Activated T-cell treated with anti-CD3 and anti-CD28 coated beads for 4 hours (primary cell): ENCODE measurements at places on chromosomes 4 and X.

GRCh38 chr4:88938138-88938537 is 118.8 kb downstream of the FAM13A start:
- DNase-seq = no peak

GRCh38 chr4:67465763-67466052 is 79.6 kb downstream of the CENPC start:
- no peak for DNase-seq

DNA sequence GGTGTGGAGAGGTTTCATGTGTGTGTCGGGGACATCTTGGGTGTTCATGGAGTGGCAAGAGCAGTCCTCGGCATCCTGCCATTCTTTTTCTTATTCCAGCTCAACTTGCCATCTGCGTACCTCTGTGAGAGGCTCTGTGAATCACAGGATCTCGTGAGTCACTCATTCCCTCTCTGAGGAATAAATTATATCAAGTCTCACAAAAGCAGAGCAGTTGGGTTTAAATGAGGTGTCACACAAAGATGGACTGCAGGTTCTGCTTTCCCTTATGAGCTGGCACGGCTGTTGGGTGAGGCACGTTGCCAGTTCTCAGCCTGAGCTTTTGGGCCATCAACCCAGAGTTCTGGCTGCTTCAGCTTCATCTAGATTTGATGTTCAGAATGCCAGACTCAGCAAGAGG is 6.8 kb upstream of the OCIAD2 start:
- DNase-seq = no peak

DNA sequence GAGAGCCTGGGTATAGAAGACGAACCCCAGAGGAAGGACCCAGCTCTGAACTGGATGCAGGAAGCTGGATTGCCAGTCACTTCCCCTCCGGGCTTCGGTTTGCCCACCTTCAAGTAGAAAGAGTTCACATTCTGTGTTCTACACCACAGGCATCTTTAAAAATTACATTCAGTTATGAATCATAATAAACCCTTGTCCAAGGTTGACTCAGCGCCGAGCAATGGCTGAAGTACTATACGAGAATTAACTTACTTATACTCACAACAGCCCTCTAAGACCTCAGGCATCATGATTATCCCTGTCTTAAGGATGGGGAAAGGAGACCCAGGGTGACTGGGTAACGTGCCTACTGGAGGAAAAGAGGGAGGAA is 72.5 kb downstream of the EVC2 start:
- DNase-seq = no peak

DNA sequence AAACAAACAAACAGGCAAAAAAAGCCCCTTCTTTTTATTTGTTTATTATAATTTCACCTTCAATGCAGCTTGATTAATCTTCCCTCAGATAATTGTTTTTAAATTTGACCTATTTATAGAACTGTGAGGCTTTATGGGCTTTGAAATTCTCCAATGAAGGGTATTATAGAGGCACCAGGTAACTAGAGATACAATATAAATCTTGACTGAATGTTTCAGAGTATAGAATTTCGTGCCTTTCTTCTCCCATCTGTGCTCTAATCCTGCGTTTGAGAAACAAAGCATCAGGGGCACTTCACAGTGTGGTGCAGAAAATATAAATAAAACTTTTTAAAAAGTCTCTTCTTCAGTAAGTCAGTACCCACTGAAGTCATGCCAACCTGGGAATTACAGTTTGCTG is 120.9 kb downstream of the ANKRD50 start:
- DNase-seq = no peak

DNA sequence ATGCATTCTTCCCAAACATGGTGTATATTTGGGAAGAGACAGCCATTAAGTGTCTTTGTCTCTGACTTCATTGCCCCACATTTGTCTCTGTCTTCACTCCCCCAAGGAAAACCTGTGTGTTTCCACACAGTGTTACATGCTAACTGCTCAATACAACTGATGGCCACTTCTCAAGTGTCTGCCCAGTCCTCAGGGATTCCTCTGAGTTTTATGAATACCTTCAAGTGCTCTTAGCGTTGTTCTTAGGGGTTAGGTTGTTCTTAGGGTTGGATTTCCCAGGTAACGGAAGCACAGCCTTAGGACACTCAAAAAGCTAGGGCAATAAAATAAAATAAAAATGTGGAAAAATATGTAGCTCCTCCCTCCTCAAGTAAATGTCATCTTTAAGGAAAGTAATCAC is 64.7 kb upstream of the PLAC8 start:
- DNase-seq = no peak

DNA sequence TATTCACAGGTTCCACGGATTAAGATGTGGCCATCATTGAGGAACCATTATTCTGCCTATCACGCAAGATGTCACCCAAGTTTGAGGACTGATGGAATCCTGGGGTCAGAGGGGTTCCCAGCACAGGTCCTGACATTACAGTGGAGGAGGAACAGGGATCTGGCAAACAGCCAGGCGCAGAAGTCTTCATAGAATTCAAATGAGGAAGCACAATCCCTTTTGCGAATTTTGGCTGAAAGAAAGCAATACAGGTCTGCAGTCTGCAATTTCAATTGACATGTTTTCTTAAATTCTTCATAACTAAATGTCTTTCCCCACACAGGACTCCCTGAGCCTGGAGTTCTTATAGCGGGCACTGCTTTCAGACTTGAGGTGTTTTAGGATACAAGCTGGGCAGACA is 14.5 kb downstream of the DOCK11 start:
- DNase-seq = no peak

- no peak for DNase-seq
Observed at GRCh38 chr4:74623041-74623440, 171.3 kb downstream of the BTC start.

GRCh38 chr4:39754309-39754708 is 56.4 kb downstream of the UBE2K start:
- DNase-seq = no peak

DNA sequence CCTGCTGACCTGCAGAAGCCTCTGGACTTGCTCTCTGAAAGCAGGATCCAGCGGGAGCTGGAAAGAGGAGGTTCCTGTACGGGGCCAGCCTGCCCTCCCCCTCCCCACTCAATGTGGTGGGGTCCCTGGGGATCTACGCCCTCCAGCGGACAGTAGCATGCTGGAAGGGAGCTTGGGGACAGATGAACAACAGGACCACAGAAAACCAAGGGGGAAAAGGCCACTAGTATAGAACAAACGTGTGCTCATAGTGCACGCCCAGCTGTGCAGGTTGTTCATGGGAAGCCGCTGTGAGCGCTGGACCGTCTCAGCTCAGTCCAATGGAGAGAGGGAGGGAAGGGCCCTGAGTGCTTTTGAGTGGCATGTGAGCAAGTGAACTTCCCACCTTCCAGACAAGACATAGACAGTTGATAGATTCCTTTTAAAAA is 15.8 kb downstream of the HMX1 start:
- DNase-seq = no peak

DNA sequence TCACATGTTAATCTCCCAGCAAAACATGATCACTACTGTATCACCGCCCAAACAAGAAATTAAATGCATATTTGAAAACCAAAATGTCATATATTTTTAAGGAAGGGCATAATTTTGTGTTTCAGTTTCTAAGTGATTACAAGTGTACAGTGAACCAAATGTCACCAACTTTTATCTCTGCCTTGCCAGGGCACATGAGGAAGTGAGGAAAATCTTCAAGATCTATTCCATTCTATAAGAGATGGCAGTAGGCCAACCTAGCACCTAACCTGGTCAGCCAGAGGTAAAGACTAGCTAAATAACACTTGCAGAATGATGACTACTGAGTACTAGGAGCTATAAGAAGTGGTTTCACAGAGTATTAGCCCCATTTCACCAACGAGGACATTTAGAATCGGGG is 107.2 kb downstream of the ATP11C start:
- DNase-seq = no peak

DNA sequence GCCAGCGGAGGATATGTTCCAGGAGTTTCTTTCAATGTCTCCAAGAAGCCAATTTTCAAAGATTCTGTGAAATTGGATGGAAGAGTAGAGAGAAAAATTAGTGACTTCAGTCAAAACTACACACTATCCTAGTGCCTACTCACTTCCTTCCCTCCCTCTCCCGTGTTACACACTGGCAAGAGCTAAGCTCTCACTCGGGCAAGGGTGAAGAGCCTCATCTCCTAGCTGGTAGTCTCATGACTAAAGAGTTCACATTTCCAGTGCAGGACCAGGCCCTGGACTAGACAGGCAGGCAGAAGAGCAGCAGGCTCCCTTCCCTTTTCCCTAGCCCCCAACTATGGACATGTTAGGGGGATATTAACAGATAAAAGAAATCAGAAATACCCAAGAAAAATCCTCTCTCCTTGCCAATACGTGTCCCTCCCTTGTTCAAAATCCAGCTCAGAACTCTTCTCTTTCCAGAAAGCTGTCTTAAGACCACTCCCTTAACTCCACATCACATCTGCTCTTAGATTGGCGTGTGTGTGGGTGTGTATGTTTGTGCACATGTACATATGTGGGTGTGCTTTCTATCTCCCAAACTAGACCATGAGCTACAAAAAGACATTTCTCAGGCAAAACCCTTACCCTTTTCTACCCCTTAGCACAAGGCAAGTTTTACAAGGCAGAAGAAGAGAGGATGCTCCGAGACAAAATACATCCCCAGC is 29.9 kb downstream of the ZDHHC9 start:
- DNase-seq = no peak

- DNase-seq = no peak
Observed at GRCh38 chr4:27720010-27720766, 859.5 kb downstream of the STIM2 start.

GRCh38 chrX:135384161-135384836 is 37.4 kb upstream of the SMIM10L2A start:
- peak; percentile 4 for DNase-seq

- DNase-seq = no peak
Observed at GRCh38 chrX:123835661-123836371, 24.0 kb upstream of the XIAP start.

- DNase-seq = no peak
Observed at GRCh38 chr4:74038425-74039314, at the start of gene CXCL3. Gene CXCL3 (minus strand): TSS chr4:74038689. CDS start chr4:74038611, 78 bp downstream.

DNA sequence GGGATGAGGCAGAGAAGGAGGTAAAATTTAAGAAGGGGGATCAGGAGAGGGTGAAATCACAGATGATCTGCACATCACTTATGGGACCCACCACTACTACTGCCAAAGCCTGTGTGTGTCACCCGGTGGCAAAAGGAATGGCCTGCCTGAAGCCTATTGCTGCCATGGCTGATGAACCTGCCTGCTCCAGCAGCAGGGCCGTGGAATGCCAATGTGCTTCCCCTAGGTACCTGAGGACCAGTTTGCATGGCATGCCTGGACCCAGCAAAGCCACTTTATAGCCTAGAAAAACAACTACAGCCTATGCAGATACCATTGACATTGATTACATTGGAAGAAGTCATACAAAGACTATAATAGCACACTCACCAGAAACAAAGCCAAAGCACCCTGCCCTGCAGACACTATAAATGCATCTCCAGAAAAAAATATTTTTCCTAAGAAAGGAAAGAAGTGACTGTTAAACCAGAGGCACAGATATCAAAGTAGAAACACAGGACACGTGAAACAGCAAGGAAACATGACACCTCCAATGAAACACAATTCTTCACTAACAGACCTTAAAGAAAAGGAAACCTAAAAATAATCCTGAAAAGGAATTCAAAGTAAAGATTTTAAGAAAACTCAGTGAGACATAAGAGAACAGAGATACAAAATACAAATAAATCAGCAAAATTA is 680.7 kb upstream of the GRID2 start:
- DNase-seq = no peak

- DNase-seq = no peak
Observed at GRCh38 chrX:15416133-15416993, 32.1 kb upstream of the VEGFD start.

- no peak for DNase-seq
Observed at GRCh38 chrX:148940411-148940996, 440.1 kb downstream of the AFF2 start.

- no peak for DNase-seq
Observed at GRCh38 chr4:76801621-76802235, 96.2 kb downstream of the SOWAHB start.

GRCh38 chr4:1763070-1763549 is 30.0 kb upstream of the FGFR3 start:
- no peak for DNase-seq

- DNase-seq = peak; percentile 70
Observed at GRCh38 chr4:40149960-40150385, 46.9 kb upstream of the RHOH start.

- no peak for DNase-seq
Observed at GRCh38 chrX:40573763-40574162, 7.0 kb upstream of the ATP6AP2 start.

DNA sequence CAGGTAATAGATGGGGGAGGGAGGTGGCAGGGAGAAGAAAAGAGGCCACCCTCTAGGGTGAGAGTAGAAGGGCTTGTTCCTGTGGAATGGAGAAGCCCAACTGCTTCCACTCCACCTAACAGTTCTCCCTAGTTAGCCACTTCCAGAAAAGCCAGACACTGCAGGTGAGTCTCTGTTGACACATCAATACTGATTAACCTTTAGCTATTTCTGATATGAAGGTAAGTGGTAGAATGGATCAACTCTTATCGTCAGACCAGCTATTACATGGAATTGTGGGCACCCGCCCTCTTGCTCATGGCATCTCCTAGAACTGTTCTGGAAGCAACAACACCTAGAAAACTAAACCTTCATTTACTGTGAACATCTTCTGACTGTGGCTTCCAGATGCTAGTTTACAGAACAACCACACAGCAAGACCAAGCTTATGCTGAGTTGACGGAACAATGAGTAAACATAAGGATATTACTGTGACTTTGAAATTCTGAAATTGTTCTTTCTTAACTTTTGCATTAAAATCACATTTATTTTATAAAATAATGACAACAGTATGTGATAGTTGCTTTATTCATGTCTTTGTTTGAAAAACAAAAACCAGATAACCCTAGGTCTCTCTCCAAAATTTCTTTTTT is 44.7 kb downstream of the ANXA3 start:
- DNase-seq = no peak

- DNase-seq = no peak
Observed at GRCh38 chr4:121706595-121707021, 9.8 kb upstream of the ANXA5 start.

DNA sequence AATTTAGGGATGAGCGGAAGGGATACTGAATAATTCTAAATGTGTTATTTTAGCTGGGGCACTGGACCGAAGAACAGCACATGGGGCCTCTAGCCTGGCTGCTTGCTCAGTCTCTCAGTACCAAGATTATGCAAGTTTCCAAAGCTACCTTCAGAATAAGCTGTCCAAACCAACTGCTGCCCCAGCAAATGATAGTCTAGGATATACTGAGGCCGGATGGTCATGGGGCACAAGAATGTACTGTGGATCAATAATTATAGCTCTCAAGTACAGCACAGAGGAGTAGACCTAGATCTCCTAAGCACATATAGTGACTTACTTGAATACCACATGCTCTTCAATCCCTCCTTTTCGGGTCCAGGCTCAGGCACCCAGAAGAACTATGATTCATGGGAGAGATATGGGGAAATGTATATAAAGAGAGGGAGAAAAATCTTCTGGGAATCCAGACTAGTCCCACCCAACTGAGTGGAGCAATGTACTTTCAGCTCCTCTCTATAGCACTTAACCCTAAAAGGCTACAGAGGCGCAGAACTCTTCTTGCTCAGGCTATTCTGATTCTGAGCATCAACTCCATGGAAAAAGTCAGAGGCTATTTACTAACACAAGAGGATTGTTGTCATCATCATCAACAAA is 160.3 kb upstream of the GPC4 start:
- DNase-seq = no peak

- DNase-seq = no peak
Observed at GRCh38 chr4:181030961-181031360, 1212.2 kb upstream of the TENM3 start.
